ENCODE measurements at places on chromosomes 2 and 18. TPM values are rescaled to one million over a fixed set of nuclear protein-coding genes. Genes with fewer than 3 reads are reported as not detected.

DPP10 gene
- total RNA-seq = not detected

DNA sequence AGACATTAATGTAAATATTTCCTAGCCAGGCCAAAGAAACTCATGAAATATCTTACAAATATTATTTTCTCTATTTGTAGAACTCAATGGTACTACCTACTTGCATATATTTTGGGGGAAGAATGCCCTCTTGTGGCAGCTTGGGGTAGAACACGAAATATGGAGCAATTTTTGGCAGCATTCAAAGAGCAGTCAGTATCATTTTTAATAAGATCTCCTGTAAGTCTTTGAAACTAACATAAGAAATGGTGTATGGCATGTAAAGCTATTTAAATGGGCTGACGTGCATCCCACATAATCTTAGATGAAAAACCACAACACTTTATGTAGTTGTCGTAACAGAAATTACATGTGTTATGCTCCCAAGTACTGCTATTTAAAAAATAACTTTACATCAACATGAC lies 62.3 kb upstream of the CCDC195 start:
- no peak for DNase-seq

DNA sequence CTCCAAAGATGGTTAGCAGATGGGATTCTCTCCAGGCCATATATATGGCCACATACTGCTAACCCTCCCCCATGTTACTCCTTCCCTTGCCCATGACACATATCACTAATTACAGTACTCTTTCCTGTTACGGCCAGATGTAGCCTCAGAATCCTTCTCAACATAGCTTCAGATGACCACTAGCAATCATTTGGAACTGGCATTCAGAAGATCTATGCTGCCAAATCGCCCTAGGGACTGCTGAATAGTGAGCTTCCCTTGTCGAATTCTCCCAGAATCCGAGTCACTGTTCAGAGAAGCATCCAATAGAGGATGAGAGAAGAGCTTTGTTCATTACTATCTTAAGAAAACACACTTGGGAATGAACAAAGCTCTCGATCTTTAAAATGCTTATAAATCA lies 121.2 kb upstream of the TANK start:
- no peak for DNase-seq

DNA sequence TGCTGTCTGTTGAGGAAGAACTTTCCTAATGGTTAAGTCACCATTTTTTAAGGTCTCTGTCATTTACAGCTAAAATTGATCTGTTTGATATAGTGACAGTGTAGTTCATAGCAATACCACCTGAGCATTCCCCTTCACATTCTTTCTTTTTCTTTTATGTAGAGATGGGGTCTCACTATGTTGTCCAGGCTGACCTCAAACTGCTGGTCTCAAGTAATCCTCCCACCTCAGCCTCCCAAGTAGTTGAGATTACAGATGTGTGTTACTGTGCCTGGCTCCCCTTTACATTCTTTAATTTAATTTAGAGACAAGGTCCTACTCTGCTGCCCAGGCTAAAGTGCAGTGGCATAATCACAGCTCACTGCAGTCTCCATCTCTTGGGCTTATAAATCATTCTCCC lies 72.7 kb upstream of the ACVR1 start:
- no peak for DNase-seq

DNA sequence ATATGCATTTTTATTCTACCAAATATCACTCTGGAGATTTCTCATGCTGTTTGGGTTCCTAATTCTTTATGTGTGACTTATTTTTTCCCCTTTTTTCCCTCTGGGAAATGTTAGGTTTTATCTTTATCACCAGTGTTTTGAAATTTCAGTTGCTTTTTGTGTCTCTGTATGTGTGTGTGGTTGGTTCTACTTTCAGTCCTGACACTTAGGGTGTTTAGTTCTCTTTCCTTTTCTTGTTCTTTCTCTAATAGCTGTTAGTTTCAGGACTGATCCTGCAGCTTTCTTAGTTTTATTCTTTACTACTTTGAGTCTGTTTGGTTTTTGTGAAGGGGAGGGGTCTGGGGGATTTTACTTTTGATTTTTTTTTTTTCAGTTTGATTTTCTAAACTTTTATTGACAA lies 23.1 kb downstream of the PPM1B start:
- no peak for DNase-seq

DNA sequence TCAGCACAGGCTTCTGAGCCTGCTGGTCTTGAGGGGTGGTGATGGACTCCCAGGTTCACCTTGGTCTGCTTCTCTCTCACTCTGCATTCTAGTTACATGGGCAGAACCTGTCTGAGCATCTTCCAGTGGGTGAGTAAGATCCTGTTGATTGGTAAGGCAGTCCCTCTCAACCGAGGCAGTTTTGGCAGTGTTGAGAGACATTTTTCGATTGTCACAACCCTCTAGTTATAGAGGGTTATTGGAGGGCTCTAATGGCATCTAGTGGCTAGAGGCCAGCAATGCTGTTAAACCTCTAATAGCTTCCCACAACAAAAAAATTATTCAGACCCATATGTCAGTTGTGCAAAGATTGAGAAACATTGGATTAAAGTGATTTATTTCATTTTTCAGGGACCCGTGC lies 9.3 kb upstream of the MGAT5 start:
- no peak for DNase-seq

- DNase-seq = no peak
Observed at GRCh38 chr18:9638886-9639285, 24.5 kb upstream of the PPP4R1 start.

IRS1 gene
- 12.4 TPM for total RNA-seq

DNA sequence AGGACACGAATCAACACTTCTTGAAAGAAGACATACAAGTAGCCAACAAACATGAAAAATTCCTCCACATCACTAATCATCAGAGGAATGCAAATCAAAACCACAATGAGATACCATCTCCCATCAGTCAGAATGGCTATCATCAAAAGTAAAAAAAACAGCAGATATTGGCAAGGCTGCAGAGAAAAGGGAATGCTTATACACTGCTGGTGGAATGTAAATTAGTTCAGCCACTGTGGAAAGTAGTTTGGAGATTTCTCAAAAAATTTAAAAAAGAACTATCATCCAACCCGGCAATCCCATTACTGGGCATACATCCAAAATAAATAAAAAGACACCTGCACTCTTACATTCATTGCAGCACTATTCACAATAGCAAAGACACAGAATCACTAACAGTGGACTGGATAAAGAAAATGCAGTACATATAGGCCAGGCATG lies 78.7 kb downstream of the GRB14 start:
- no peak for DNase-seq

GRCh38 chr18:58870130-58870529 lies 5.5 kb downstream of the ZNF532 start:
- no peak for DNase-seq

GRCh38 chr2:119753930-119754321 lies 5.8 kb upstream of the PTPN4 start:
- DNase-seq = no peak

BUB1 gene
- 7.6 TPM for total RNA-seq

HTR2B gene
- not detected for total RNA-seq

DNA sequence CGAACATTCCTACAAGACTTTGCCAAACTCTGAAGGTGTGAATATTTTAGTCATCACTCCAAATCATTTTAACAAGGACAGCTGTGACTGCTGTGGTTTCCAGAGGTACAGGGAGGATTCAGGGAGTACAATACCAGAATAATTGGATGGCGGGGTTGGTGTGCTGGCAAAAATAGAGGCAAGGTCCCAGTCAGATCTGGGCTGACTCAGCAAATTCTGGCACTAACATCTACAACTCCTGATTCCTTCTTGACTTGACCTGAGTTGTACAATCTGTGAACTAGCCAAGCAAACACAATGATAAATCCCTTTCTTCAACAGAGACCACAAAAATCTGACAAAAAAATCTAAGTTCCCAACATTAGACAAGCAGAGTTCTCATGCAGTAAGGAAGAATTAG lies 40.4 kb downstream of the RMP24 start:
- no peak for DNase-seq

GRCh38 chr2:143477714-143478443 lies 348.7 kb downstream of the ARHGAP15 start:
- DNase-seq = no peak

DSG2 gene
- 43.7 TPM for total RNA-seq

DNA sequence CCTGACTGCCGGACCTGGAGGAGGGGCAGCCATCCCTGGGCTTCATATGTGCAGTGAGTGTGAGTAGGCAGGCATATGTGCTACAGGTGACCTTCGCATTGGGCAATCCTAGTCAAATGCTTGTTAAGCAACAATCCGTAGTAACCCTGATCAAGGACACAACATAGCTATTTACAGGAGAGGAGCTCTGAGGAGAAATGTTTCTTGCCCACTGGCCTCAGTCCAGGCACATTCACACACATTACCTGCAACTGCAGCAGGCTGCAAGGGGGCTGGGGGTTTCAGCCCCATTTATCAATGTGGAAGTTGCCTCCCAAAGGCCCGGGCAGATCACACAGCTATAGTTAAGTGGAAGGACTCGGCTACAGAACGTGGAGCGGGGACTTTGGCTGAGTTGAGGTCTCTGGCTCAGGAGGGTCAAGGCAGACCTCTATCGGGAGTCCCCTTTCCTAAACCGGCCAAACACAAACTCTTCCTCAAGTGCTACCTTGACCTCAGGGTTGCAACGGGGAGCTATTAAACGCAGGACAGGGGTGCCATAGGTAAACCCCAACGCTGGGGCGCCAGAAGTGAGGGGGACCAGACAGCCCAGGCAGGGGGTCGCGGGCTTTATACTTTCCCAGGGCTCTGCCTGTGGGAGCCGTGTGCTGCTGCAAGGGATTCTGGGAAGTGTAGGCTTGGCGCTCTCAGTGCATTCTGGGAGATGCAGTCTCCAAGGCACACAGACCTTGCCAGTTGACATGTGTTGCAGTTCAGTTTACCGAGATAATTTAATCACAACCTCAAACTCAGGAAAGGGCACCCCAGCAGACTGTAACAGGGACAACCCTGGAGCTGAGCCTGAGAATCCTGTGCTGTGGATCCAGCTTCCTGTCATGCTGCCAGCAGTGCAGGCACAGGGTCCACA lies 9.4 kb downstream of the KHK start:
- no peak for DNase-seq

DNA sequence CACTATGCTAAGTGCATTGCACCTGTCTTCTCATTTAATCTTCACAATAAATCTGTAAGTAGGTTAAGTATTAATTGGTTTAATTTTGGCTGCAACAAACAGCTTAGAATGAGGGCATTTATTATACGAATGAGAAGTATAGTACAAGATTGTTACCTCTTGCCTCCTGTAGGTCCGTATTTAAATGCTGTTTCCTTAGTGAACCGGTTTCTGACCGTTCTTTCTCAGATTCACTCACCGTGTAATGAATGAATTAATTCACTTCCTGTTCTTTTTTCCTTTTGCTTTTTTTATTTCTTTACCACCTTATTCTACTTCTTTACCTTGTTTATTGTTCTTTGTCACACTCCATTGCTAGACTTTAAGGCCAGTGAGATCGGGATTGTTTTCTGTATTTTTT lies 153.8 kb upstream of the RASGRP3 start:
- DNase-seq = no peak

MMADHC gene
- 90.4 TPM for total RNA-seq

GRCh38 chr2:157820193-157820592 lies 55.9 kb downstream of the ACVR1 start:
- no peak for DNase-seq

DNA sequence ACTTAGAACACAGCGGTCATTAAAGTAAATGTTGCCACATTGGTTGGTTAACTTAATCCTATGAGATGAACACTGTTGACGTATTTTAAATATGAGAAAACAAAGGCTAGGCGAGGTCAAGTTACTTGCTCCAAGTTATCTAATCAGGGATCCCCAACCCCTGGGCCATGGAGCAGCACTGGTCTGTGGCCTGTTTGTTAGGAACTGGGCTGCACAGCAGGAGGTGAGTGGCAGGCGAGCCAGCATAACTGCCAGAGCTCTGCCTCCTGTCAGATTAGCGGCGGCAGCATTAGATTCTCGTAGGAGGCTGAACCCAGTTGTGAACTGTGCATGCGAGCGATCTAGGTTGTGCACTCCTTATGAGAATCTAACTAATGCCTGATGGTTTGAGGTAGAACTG lies 878.9 kb downstream of the CPS1 start:
- DNase-seq = no peak

APLF gene
- 3.9 TPM for total RNA-seq

GRCh38 chr2:128637481-128638155 lies 318.9 kb upstream of the HS6ST1 start:
- DNase-seq = no peak

GRCh38 chr2:241975593-241976284 lies 106.2 kb downstream of the RTP5 start:
- DNase-seq = no peak

PDE11A gene
- 2.4 TPM for total RNA-seq

GRCh38 chr2:160210599-160211138 lies 10.6 kb upstream of the ITGB6 start:
- DNase-seq = no peak

ZNF385B gene
- 0.25 TPM for total RNA-seq

DNA sequence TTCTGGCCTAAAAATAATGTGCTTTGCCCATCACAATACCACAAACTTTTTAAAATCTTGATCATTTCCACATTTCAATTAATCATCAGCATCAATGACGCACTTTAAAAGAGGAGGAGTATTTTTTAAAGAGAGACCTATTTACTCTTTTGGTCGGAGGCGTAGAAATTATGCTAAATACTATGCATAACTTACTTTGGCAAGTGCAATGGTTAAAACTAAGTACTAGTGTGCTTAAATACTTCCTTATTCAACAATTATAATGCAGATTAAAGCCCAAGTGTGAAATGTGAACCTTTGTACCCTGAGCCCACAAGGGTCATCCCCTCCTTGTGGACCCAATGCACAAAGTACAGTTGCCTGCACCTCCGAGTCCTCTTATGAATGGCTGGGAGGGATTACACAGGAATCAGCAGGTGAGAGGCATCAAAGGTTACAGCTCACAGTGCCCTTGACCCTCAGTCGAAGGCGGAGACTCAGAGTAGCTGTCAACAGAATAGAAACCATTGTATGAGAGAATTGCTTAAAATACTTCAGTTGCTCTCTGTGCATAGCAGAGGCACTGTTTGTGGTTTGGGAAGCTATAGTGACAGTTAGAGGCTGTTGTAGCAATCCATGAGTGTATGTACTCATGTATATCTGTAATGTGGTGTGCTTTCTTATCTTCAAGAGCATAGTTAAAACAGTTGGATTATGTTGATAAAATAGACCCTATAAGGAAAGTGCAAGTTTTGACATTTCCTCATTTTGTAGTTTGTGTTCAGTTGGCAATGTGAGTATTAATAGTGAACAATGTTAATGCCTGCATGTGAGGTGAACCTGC lies 151.7 kb upstream of the ITGA4 start:
- no peak for DNase-seq

WNT10A gene
- not detected for total RNA-seq

GAL3ST2 gene
- total RNA-seq = 1.3 TPM

- no peak for DNase-seq
Observed at GRCh38 chr2:53220969-53221368, 546.6 kb upstream of the CHAC2 start.

- no peak for DNase-seq
Observed at GRCh38 chr2:201661366-201661765, 18.1 kb upstream of the TMEM237 start.

DNA sequence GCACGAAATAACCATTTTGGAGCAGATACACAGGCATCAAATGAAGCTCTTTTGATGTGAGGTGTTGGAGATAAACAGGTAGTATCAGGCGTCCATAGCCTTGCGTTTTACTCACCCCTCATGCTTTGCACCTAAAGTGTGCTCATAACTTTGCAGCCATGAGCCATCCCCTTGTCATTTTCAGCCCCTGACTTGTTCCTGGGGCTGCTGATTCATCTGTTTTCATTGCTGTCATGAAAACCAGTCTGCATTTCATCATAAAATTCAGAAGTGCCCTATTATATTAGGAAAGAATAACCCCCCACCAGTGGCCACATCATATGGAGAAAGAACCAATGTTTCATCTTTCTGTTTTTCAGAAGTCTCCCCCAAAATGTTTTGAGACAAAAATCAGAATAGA lies 329.7 kb upstream of the NRP2 start:
- DNase-seq = no peak

OR6B2 gene
- total RNA-seq = not detected
